ENCODE measurements at places on chromosomes 5 and 9.

GRCh38 chr9:86407022-86407421, 52.8 kb upstream of the TUT7 start:
- no peak overlapping the region for H3K27ac ChIP-seq
- H3K4me3 ChIP-seq = no peak overlapping the region
- no peak for DNase-seq

- no peaks in the 10 kb centered on the region for H3K27me3 ChIP-seq
- no peak overlapping the region for H3K27ac ChIP-seq
- peaks cover 30% of the 10 kb centered on the region for H3K4me1 ChIP-seq
These were observed 98.3 kb upstream of the BOD1 start for GRCh38 chr5:173714551-173715428.

- H3K4me3 ChIP-seq = no peak overlapping the region
- DNase-seq = no peak
- no peaks in the 10 kb centered on the region for H3K36me3 ChIP-seq
- no peaks in the 10 kb centered on the region for H3K27me3 ChIP-seq
- H3K27ac ChIP-seq = no peak overlapping the region
These were observed 847.0 kb downstream of the TLE1 start for GRCh38 chr9:80842389-80842788.

DNA sequence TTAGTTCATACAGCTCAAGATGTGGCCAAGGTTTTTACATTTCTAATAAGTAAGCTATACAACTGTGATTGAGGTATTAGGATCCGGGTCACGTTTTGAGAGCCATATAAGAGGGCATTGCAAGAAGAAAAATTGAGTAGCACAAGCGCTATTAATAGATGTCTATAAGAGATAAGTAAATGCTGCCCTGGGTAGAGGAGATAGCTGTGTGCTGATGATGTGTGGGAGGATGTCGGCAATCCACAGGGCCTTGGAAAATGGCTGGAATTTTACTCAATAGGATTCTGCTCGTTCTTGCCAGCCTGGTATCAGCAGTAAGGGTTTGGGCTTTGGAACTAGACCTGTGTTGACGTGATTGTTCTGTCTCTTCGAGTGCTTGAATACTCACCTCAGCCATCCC, 41.6 kb downstream of the CSF1R start:
- H3K4me1 ChIP-seq = peaks cover 23% of the 10 kb centered on the region
- H3K4me3 ChIP-seq = no peak overlapping the region
- no peaks in the 10 kb centered on the region for H3K27me3 ChIP-seq

- no peak for DNase-seq
- H3K36me3 ChIP-seq = no peaks in the 10 kb centered on the region
- no peaks in the 10 kb centered on the region for H3K4me1 ChIP-seq
- no peaks in the 10 kb centered on the region for H3K27me3 ChIP-seq
- H3K4me3 ChIP-seq = no peak overlapping the region
These were observed 147.3 kb downstream of the FAM114A2 start for GRCh38 chr5:153891394-153891793.

DNA sequence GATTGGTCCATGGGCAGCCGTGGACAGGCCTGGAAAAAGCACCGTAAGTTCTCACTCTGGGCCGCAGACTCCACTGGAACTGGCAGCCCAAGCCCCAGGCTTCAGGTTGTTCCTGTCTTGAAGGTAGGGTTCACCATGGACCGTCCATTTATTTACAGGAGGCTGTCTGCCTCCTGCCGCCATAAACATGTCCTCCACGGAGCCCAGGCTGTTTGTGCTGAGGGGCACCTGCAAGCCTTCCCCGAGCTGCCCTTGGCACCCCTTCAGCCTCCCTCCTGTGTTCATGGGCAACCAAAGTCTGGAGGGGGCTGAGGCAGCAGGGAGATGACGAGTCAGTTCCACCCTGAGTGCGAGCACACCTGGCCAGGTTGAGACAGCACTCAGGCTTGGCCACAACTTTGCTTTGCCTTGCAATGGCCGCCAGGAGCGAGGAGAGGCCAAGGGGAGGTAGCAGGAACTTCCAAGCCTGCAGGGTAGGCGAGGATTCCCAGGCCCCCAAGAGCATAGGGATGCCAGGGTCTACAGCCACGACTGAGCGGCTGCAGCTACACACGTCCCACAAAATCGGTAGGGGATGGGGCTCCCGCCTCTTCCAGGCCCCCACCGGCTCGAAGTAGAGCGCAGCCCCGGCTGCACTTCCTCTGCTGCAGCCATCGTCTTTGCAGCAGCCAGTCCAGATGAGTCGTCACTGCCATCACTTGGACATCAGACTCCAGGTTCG, 1625.6 kb upstream of the ACO1 start:
- H3K4me3 ChIP-seq = no peak overlapping the region
- DNase-seq = no peak
- H3K27me3 ChIP-seq = no peaks in the 10 kb centered on the region
- H3K36me3 ChIP-seq = no peaks in the 10 kb centered on the region

DNA sequence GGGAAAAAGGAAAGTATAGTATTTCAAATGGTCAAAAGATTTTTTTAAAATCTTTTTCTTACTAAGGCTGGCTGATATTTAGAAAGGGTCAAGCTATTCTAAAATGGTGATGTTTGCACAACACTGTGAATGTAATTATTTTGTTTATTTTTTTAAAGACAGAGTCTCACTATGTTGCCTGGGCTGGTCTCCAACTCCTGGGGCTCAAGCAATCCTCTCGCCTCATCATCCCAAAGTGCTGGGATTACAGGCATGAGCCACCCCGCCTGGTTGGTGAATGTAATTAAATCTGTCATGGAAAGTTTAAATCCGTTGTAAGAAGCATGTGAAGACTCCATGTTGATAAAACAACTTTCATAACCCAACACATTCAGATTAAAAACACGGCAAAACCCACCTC, 2.6 kb downstream of the UBTD2 start:
- H3K4me1 ChIP-seq = peaks cover 53% of the 10 kb centered on the region
- peaks cover 13% of the 10 kb centered on the region for H3K36me3 ChIP-seq
- DNase-seq = no peak

DNA sequence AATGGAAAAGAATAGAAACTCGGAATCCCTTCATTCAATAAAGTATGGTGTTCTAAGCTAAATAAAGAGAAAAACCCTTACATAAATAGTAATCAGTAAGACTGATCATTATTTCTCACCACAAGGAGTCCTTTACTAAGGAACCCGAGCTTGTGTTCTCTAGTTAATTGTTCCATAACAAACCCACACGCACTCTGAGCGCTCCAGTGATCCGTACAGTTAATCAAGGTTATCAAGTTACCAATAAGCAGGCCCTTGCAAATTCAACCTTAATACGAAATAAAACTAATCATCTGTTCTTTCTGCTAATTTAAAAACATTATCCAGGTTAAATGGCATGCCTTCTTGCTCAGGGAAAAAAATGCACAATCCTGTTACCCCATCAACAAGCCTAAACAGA, 224.4 kb downstream of the FRMD3 start:
- peaks cover 3% of the 10 kb centered on the region for H3K36me3 ChIP-seq
- H3K4me1 ChIP-seq = no peaks in the 10 kb centered on the region
- no peak overlapping the region for H3K4me3 ChIP-seq

GRCh38 chr5:154166901-154167791, 23.4 kb upstream of the GALNT10 start:
- no peaks in the 10 kb centered on the region for H3K36me3 ChIP-seq
- H3K27ac ChIP-seq = no peak overlapping the region
- no peak overlapping the region for H3K4me3 ChIP-seq
- peaks cover 43% of the 10 kb centered on the region for H3K27me3 ChIP-seq
- H3K4me1 ChIP-seq = no peaks in the 10 kb centered on the region

- H3K27me3 ChIP-seq = no peaks in the 10 kb centered on the region
- no peak overlapping the region for H3K4me3 ChIP-seq
- H3K36me3 ChIP-seq = no peaks in the 10 kb centered on the region
- H3K27ac ChIP-seq = no peak overlapping the region
- no peak for DNase-seq
These were observed 228.8 kb upstream of the ZNF462 start for GRCh38 chr9:106634183-106634582.

GRCh38 chr5:37626266-37626665, 213.6 kb downstream of the GDNF start:
- H3K4me3 ChIP-seq = no peak overlapping the region
- H3K4me1 ChIP-seq = no peaks in the 10 kb centered on the region
- no peak overlapping the region for H3K27ac ChIP-seq
- H3K36me3 ChIP-seq = peaks cover 63% of the 10 kb centered on the region
- no peak for DNase-seq

GRCh38 chr5:5886812-5887486, 464.5 kb downstream of the ICE1 start:
- no peak overlapping the region for H3K27ac ChIP-seq
- no peaks in the 10 kb centered on the region for H3K4me1 ChIP-seq

DNA sequence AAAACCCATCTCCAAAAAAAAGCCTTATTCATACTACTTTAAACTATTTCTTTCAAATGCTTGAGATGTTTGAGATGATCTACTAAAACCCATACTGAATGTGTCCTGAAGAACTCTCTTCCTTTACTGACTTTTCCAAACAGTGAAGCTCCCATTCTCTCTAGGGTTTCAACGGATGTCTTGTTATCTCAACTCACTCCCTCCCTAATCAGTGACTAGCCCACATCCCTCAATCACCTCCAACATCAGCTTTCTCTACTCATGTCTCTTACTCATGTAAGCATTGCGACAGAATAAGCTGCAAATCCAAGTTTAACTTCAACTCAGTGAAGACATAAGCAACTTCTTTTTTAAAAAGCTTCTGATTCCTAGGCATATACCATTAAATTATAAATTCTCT, 42.1 kb downstream of the WDR41 start:
- H3K27me3 ChIP-seq = no peaks in the 10 kb centered on the region
- H3K4me3 ChIP-seq = no peak overlapping the region
- H3K36me3 ChIP-seq = peaks cover 70% of the 10 kb centered on the region
- no peak overlapping the region for H3K27ac ChIP-seq
- DNase-seq = no peak

DNA sequence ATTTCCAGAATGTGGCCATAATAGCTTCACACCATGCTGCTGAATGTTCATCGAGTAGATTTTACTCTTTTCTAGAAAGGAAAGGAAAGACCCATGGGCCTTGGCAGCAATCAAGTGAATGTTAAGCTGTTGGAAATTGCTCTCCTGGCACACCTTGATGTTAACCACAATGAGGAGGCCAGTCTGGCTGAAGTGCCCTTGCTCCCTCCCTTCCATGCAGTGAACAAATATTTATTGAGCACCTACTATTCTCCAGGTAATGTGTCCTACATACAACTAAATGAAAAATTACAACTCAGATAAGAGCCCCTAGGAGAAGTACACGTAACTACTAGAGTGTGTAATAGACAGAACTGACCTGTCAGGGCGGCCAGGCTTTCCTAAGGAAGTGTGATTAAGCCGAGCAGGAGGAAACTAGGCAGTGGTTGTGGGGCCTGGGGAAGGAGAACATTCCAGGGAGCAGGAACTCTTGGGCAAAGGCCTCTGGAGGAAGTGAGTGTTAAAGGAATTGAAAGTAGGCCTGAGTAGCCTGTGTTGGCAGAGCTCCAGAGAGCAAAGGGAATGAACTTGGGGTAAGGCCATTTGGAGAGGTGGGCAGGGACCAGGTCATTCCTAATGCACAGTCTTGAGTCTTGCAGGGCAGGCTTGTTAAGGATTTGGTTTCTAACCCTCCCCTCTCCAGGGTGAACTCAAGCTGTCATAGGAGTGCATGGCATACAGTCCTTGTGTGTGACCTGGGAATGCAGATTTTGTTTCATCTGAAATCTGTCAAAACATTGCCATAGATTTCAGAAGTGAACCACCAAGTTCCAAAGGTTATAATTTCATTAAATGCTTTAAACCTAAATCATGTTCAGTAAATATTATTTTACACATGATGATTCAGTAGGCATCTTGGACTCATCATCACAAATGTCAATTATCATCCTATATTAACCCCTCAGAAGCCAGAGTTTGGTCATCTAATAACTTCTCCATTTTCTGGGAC, 9.0 kb upstream of the ZSWIM6 start:
- H3K4me1 ChIP-seq = peaks cover 21% of the 10 kb centered on the region
- no peak overlapping the region for H3K4me3 ChIP-seq
- H3K27me3 ChIP-seq = no peaks in the 10 kb centered on the region
- H3K27ac ChIP-seq = no peak overlapping the region

- H3K36me3 ChIP-seq = no peaks in the 10 kb centered on the region
- no peak for DNase-seq
- peaks cover 7% of the 10 kb centered on the region for H3K27me3 ChIP-seq
- no peak overlapping the region for H3K27ac ChIP-seq
These were observed 31.7 kb downstream of the MTX3 start for GRCh38 chr5:79959407-79959806.

- H3K4me3 ChIP-seq = no peak overlapping the region
- H3K36me3 ChIP-seq = no peaks in the 10 kb centered on the region
- no peak for DNase-seq
- no peak overlapping the region for H3K27ac ChIP-seq
These were observed 122.5 kb upstream of the SLC44A1 start for GRCh38 chr9:105121861-105122430.

DNA sequence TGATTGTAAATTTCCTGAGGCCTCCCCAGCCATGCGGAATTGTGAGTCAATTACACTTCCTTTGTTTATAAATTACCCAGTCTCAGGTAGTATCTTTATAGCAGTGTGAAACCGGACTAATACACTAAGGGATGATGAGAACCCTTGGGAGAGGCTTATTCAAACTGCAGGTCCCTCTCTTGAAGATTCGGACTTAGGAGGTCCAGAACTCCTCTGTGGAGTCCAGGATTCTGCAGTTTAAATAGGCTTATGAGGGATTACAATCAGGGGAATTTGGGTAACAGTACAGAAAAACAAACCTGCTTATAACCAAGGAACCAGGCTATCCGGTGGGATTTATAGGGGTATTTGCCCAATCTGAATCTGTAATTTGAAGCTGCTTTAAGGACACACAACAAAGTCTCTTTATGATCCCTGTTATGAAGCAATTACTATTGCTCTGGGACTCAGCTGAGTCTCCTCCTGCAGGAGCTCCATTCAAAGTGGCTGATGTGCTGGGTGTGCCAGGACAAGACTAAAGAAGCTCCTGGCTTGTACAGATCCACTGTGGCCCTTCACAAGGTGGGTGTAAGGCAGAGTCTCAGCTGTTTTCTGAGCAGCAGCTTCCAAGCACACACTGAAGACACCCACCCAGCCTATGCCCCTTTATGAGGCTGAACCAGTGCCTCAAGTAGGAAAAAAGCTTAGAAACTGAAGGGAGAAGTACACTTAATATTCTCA, 41.8 kb upstream of the LHFPL2 start:
- no peak overlapping the region for H3K27ac ChIP-seq
- H3K4me1 ChIP-seq = peaks cover 18% of the 10 kb centered on the region
- DNase-seq = no peak
- no peaks in the 10 kb centered on the region for H3K27me3 ChIP-seq

- no peaks in the 10 kb centered on the region for H3K27me3 ChIP-seq
- no peak overlapping the region for H3K27ac ChIP-seq
- no peak for DNase-seq
These were observed 302.4 kb downstream of the PDE4D start for GRCh38 chr5:59591162-59591561.

- no peaks in the 10 kb centered on the region for H3K27me3 ChIP-seq
- no peak overlapping the region for H3K4me3 ChIP-seq
- no peak overlapping the region for H3K27ac ChIP-seq
- H3K36me3 ChIP-seq = no peaks in the 10 kb centered on the region
- DNase-seq = no peak
These were observed 150.9 kb upstream of the PPP1R2B start for GRCh38 chr5:156699147-156699546.
